ENCODE measurements at places on chromosomes 12 and 14.

DNA sequence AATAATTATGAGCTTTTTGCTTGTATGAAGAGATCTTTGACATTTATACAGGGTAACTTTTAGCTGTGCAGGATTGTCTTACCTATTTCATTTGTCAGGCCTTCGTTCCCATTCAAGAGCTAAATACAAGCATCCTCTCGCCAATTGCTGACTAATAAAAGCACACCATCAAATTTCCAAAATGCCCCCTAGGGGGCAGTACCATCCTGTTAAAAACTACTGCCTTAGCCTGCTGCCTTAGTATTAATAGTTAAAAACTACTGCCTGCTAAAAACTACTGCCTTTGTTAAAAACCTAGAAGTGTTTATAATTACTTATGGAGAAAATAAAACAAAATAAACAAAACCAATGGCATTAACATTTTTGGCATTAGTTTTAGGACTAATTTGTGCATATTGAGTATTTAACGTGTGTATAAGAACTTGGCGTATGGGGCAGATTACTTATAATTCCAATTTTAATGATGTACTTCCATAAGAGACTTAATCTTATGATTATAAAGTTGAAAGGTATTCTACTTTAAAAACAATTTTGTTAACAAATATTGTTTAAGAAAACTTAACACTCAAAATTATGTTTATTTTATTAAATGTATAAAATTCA lies 3.0 kb upstream of the IFI27L2 start:
- DNase-seq = no peak

- no peak for DNase-seq
Measured at GRCh38 chr12:5040368-5040767, 3.3 kb upstream of the KCNA5 start.

DNA sequence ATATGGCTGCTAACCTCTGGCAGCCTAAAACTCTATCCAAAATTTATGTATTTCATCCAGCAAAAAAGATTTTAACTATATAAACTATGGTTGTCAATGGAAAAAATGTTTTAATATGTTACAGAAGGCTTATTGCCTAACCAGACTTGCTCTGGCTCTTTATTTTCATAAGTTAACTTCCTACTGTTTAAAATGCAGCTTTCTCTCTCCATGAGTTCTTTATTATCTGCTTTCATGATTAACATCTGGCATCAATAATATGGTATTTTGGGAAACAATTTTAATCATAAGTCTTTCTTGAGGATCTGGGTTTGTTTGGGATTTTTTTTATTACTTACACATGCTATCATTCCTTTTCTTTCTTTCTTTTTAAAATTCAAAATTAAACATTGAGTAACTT lies 20.5 kb downstream of the KERA start:
- no peak for DNase-seq

DNA sequence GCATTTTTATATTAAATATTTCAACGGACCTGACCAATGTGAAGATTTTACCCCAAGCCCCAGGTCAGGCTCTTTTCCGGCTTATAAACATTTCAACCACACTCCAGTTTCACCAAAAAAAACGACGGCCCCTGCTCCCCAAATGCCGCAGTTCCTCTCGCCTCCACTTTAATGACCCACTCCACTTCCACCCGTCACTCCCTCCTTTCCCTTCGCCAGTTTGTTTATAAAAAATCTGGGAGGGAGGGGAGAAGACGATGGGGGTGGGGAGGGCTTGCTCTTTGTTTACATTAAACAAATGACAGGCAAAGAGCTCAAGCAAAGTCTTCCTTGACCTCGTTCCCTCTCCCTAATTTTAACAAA lies 5.4 kb downstream of the SIX6 start:
- no peak for DNase-seq

DNA sequence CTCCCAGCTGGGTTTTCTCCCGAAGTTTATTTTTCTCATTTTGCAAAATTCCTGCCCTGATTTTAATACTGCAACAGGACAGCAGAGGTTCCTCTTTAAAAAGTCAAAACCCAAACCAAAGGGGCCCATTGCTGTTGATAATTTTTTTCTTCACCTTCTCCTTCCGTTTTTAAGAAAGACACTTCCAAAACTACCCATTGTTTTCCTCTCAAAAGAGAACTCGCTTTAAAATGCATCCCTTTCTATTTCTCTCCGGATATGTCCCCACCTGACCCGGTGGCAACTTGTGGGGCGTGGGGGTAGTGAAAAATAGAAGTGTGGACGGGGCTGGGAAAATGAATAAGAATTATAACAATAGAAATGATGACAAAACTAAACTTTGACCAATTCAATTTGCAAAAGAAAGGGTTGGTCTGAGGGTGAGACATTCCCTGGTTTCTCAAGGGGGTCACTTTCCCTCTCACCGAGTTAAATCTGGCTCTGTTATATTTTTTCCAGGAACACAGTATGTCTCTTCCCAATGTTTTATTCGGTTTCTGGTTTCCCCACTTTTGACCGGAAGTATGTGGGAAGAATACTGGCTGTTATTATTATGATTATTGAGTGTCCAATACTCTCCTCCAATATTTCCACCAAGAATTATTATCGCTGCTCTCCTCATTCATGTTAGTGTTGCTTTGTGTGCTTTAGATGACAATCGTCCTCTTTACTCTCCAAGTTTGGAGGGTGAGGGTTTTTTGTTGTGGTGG lies 4.1 kb upstream of the TBX5 start:
- DNase-seq = no peak

- no peak for DNase-seq
Measured at GRCh38 chr14:29928117-29928640, 532 bp upstream of the PRKD1 start.

DNA sequence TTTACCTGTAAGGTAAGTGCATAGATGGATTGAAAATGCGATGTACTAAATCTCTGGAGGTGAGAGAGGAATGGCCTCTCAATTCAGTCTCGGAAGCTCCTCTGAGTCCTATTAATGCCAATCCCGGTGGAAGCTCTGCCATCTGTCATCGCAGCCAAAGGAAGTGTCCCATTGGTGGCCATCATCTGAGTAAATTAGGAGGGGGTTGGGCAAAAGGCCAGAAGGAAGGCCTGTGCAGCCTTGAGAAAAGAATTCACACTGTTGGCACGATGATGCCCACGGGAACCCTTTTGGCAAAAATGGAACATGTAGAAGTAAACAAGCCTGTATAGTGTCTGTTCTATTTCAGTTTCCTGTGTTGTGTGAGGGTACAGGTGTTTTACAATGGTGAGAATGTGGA lies 494.8 kb downstream of the NELL2 start:
- DNase-seq = no peak

DNA sequence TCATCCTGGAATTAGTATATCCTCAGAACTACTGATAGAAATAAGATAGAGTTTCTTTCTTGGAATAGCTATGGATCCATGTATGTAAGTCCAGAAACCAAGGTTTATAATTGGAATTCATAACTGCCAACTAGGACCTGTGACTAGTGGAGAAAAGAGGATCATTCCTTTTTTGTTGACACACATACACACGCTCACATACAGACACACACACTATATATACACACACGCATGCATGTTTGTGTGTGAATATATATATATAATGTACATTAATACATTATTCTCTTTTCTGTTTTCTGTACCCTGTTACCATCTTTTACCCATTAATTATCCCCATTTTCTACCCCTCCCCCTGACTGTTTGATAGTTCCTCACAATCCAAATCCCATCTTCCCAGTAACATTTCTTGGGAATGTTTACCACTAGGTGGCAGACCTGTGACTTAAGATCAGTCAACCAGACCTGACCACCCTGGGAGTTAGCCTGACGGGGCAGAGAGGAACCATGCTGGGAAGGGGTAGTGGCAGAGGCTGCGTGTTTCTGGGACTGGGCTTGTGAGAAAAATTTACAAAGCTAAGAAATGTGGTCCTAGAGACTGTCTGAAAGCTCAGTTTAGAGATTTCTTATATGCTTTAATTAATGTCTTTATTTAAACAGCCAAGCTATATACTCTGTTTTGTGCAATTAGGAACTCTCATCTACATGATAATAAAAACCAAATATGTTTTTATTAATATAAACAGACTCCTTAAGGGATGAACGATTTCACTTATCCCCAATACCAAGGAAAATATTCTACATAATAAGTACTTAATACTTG lies 308.0 kb downstream of the PPFIA2 start:
- DNase-seq = no peak

GRCh38 chr14:105748204-105748578 lies 221.8 kb downstream of the TMEM121 start:
- no peak for DNase-seq

DNA sequence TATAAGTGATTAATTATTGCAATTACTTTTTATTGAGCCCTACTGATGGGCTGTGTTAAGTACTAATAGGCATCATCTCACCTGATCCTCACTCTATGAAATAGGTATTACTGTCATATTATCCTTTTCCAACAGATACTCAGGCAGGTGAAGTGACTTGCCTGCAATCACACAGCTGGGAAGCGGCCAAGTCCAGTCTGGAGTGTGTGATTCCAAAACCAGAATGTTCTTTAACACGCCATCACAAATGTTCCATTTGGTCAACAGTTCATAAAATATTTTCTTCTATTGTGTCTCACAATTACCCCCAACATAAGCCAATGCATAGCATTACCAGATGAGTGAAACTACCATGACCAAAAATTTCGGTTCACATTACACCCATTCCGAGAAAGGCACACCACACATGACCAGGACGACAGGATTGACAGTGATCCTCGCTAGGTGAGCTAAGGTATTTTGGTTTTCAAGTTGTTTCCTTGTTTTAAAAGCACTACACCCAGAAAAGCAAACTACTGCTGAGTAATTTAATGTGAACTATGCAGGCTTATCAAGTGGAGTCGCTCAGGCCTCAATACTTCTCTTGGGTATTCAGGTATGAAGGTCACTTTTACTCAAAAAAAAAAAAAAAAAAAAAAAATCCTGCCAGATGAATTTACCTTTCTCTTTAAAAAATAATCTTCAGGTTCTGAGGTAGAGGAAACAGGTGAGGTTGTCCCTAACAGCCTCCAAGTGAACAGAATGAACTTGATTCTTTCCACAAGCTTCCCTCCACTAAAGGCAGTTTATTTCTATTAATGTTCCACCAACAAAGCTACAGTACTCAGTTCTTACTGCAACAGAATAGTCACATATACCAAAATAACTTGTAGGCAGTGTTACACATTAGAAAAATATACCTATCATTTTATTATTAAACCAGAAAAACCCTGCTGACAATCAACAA lies 2.4 kb downstream of the VPS37B start:
- DNase-seq = no peak

DNA sequence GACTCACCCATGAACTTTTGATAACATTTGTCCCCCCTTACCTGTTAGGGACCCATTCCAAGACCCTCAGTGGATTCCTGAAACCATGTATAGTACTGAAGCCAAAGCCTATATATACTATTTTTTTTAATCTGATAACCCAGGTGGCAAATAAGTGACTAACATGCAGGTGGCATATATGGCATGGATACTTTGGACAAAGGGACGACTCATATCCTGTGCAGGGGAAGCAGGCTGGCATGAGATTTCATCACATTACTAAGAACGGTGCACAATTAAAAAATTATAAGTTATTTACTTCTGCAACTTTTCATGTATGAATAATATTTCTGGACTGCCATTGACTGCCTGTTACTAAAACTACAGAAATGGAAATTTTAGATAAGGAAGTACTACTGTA lies 880.1 kb upstream of the FBXO33 start:
- DNase-seq = no peak
